Right atrium auricular region (tissue), 2 donors: ENCODE measurements at places on chromosomes 16 and 17.

GRCh38 chr16:79212114-79212791 is 388.3 kb downstream of the MAF start:
- no peak for DNase-seq

GRCh38 chr17:39777534-39778365 is 40.0 kb downstream of the GRB7 start:
- DNase-seq: no peak

DNA sequence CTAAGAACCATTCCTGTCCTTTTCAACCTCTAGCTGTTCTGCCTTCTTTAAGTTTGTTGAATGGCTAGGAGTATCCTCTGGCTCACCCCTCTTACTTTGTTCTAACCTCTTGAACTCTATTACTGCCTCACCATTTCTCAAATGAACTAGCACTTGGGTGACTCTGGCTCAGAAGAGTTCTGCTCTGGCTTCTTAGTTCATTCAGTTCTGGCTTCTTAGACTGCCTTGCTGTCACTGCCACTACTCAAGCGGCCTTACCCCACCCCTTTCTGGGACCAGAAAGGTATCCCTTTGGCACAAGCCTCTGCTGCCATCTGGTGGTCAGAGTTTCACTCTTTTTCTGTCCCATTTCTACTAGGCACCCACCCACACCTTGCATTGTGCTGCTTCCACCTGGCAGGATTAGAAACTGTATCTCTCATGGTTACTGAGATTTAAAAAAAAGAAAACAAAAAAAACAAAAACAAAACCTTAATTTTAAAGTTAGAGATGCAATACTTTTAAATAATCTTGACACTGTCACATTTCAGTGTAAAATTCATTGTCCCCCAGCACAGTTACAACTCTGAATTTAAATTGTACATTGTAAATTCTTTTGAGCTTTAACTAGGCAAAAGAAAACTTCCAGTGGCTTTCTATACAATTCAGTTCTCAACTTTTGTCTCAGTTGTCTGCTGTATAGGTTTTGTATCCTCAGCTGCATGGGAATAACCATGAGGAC is 6.9 kb upstream of the ABCA10 start:
- DNase-seq: peak; percentile 89

DNA sequence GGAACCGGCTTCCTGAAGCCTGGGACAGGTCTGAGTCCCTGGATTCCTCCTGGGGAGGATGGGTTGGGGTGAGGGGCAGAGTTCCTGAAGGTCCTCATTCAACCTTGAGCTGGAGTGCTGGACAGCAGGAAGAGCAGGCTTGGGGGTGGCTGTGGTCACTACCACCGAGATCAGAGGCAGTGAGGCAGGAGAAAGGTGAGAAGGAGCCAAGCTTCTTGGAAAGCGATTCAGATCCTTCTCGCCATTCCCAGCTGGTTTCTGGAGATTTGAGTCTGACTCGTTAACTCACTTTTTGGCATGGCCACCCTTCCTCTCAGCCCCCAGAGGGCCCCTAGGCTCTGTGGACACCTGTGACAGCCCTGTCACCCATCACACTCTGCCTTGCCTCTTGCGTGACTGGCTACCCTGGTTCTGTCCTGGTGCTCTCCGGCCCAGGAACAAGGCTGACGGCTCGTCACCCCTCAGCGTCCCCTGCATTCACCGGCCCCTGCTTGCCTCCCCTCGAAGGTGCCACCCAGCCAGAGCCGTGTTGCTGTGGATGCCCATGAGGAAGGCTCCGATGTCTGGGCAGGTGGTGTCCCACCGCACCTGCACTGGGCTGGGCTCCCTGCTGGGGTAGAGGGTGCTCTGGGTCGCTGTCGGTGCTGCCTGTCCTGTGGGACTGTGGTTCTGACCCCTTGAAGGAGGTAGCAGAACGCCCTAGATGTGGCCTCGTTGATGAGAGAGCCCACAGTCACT is 9.7 kb upstream of the TIMP2 start:
- no peak for DNase-seq

DNA sequence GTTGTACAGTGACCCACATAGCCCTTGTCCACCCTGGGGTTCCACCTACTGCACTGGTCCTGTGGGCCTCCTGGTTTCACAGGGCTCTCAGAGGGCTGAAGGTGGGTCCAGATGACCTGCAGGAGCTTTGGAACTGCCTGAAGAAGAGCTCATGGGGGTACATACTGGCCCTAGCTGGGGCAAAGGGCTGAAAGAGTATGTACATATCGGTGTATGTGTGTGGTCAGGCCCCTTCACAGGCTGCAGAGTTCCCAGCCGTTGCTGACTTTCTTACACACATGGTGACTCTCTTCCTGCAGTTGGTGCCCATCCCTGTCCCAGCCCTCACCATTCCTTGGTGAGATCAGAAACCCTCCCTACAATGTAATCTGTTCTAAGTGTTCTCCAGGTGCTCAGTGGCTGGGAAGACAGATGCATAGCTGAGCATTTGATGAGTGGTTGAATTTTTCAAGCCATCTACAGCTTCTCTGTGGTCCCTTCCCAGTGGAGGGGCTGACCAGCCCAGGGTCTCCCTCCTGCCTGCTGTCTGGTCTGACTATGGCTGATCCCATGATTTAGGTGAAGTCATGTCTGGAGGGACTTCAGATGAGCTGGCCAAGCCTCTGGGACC is 2.4 kb upstream of the NFATC3 start:
- DNase-seq: no peak

GRCh38 chr16:3968551-3968950 is 88.0 kb upstream of the CREBBP start:
- DNase-seq: no peak

- no peak for DNase-seq
These were observed 34.5 kb downstream of the PMM2 start for GRCh38 chr16:8831871-8832716.

DNA sequence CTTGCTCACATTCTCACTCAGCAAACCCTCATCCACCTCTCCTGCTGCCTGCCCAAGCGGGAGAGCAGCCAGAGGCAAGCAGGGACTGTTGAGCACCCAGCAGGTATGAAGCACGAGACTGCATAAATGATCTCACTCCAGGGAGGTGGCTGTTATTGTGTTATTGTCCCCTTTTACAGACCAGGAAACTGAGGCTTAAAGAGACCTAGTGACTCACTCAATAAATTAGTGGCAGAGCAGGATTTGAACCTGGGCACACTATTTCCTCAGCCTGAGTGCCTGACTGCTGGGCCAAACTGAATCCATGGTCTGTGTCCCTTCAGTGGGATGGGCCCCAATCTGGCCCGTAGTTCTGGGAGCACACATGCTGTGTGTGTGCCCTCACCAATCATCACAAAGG is 12.3 kb upstream of the MAP2K3 start:
- no peak for DNase-seq

- no peak for DNase-seq
These were observed 48.4 kb downstream of the PDPK1 start for GRCh38 chr16:2586241-2586640.

DNA sequence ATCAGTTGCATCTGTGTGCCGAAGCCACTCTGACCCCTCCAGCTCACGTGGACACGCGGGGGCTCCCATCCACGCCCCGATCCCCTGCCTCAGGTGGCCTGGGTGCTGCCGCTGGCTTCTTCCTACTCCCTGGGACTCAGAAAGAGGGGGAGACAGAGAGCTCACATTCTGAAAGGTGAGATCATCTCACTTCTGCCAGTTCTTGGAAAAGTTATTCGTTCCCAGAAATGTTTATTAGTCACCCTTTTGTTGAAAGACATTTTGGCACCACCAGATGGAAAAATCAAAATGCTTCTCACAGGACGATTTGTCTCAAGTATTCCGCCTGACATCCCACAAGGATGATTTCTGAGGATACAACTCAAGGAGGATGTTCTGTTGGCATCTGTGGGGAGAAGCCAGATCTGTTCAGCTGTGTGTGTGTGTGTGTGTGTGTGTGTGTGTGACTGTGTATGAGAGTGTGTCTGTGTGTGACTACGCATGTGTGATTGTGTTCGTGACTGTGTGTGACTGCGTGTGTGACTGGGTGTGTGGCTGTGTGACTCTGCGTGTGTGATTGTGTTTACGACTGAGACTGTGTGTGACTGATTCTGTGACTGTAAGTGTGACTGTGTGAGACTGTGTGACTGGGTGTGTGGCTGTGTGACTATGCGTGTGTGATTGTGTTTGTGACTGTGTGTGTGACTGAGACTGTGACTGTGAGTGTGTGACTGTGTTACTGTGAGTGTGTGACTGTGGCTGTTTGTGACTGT is 207.3 kb downstream of the NTN1 start:
- no peak for DNase-seq

- DNase-seq: no peak
These were observed 13.8 kb downstream of the ELMO3 start for GRCh38 chr16:67212766-67213165.

GRCh38 chr16:49605536-49606254 is 232.1 kb downstream of the C16orf78 start:
- DNase-seq: peak; percentile 26

DNA sequence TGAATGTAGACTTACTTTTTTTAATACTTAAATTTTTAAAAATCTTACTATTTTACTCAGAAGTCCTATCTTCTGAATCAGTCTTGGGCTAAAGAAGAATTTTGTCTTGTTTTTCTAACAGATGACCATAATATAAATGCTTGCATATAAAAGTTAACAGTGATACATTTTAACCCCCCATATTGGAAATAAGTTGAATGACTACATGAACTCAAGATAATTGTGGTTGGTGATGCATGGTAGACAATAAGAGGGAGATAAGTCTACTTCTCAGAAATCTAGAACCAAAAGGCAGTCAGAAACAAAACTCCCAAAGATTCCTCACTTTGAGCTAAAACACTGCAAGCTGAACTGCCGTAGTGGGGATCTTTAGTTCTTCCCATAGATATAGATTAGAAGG is 868.4 kb upstream of the SOX9 start:
- DNase-seq: no peak

- DNase-seq: no peak
These were observed 59.7 kb upstream of the SDK2 start for GRCh38 chr17:73703917-73704316.

- no peak for DNase-seq
These were observed 9.3 kb upstream of the USP7 start for GRCh38 chr16:8972843-8973586.

- no peak for DNase-seq
These were observed 39.0 kb upstream of the SEC14L1 start for GRCh38 chr17:77101521-77102410.

- peak; percentile 81 for DNase-seq
These were observed 147.3 kb downstream of the CCDC182 start for GRCh38 chr17:57597531-57598453.

GRCh38 chr17:19392303-19392702 is 5.3 kb upstream of the MFAP4 start:
- DNase-seq: no peak

GRCh38 chr17:5580969-5581368 is 3.3 kb downstream of the NLRP1 start:
- DNase-seq: no peak

- DNase-seq: no peak
These were observed 19.7 kb downstream of the RBL2 start for GRCh38 chr16:53453928-53454327.

DNA sequence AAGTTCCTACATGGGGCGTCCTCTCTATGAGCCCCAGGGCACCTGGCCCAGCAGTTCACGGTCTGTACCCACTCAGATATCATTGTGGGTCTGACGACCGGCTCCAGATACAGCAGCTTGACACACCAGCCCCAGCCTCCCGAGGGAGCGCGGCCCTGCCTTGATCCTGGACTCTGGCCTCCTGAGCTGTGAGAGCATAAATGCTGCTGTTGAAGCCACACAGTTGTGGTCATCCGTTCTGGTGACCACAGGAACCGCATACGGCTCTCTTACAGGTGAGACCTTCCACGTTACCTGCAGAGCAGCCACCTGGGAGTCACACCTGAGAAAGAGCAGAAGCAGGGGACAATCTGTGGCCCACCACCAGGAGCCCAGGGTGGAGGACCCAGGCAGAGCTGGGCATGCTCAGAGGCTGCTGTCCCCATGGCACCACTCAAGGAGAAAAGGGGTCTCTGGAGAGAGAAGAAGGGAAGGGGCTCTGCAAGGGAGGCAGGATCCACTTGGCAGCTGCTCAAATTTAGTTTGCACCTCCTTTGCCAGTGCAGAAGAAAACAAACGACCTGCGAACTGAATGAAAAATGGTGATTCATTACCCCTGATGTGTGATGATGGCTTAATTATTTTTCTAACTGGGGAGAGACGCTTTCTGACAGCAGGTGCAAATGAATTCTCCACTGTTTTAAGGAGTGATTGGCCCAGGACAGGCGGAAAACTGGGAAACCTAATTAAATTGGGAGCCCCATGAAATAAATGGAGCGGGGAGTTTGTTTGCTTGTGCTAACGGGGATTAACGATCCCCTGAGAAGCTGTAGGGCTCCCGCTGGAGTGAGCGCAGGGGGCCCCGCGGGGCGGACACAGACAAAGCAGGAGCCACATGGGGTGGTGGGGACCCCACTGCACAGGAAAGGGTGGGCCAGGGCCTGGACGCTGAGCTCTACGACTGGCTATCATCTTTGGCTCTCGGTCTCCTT is 208.9 kb downstream of the RBFOX3 start:
- DNase-seq: no peak

GRCh38 chr16:1297018-1297696 is 12.3 kb upstream of the UBE2I start:
- DNase-seq: no peak

DNA sequence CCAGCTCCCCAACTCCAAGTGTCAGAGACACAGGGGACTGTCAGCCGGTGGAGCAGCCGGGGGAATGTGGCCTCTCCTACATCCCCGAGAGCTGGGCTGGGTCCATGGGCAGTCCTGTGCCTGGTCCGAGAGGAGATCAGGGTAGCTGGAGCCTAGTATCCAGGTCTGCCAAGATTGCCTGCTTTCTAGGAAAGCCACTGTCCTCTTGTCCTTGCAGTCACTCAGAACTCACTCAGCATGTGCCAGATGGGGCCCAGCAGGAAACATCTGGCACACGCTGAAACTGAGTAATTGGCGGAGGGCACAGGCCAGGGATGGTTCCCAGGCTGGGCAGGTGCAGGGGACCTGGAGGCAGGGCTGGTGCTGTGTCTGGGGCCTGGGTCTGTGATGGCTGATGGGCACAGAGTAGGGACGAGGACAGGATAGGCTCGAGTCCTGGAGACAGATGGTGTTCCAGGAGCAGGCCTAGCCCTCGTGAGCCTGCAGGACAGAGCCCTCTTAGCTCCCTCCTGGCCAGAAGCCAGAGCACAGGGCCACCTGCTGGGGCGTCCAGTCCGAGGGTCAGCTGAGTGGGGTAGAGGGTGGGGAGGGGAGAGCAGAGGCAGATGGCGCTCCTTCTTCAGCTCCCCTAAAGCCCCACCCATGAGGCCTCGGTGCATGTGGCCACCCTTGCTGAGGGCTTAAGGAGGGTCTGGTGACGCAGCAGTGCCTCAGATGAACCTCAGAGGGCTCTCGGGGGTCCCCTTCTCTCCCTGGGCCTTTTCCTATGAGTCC is 31.1 kb downstream of the ADCY7 start:
- DNase-seq: no peak

DNA sequence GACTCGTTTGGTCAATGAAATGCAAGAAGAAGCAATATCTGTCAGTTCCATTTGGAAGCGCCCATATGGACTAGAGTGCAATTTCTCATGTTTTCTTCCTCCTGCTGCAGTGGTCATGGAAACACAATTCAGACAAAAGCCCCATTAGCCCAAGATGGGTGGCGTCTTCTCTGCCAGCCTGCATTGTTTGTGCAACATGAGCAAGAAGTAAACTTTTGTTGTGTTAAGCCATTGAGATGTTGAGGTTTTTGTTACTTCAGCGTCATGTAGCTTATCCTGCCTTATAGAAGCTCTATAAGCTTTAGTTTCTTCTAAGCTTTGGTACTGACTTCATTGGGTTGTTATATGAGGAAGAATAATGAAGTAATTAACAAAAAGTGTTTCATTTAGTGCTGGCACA is 137.4 kb downstream of the NPIPB5 start:
- DNase-seq: no peak
